GM12892 (cell line): ENCODE measurements at places on chromosomes 3 and 15.
A peak's percentile ranks its signal among the peaks of the same experiment; 100 is the strongest.

- no peak for DNase-seq
Measured at GRCh38 chr15:70062321-70062956, 35.3 kb downstream of the TLE3 start.

- no peak for DNase-seq
Measured at GRCh38 chr3:123769356-123769743, 114.8 kb downstream of the MYLK start.

- DNase-seq = peak; percentile 68
Measured at GRCh38 chr3:52291508-52292181, 4.0 kb downstream of the GLYCTK start.

DNA sequence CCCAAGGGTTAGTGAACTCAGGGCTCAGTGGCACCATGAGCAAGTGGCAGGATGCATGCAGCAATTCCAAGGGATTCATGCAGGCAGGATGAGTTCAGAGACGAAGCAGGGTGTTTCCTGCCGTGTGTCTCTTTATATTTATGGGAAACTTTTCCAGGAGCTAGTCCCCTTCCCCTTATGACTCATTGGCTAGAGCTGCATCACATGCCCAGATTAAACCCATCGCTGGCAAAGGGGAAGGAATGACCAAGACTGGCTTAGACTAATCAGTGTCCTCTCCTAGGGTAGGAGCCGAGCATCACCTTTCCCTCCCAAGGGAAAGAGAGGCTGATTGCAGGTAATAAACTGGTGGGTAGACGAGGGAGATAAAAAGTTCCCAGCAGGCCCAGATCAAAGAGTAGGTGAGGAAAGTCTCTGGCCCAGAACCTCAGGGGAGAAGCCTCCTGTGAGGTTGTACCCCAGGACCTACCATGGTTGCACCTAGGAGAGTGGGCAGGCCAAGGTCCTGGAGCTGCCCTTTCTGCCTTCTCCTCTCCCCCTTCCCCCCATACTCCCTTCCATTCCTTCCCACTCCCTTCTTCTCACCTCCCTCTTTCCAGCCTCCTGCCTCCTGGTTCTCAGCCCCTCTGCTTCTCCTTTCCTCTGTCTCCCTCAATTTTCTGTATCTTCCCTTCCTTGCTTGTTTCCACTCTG lies 67.8 kb upstream of the ITGA11 start:
- DNase-seq = no peak

GRCh38 chr15:33068007-33068481 lies 126.5 kb downstream of the FMN1 start:
- no peak for DNase-seq

DNA sequence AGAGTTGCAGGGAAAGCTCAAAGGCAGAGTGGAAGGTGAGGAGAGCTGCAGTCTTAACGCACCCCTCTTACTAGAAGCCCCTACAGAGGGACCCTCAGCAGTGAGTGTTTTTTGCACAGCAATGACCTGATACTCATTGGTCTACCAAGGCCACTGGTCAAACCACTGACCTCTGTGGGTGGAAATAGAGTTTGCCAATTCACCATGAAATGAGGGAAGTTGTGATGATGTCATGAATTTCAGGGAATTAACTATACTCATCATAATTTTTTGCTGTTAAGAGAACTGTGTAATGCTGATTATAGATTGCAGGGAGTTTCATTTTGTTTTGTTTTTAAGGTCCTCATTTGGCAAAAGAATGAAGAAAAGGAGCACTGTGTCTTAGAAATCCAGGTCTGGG lies 101.7 kb upstream of the SMAD3 start:
- DNase-seq = no peak

- DNase-seq = no peak
Measured at GRCh38 chr3:153233986-153234385, 72.0 kb downstream of the RAP2B start.

GRCh38 chr3:116001151-116001621 lies 377.9 kb downstream of the GAP43 start:
- no peak for DNase-seq

- DNase-seq = no peak
Measured at GRCh38 chr3:73045391-73045790, 16.1 kb upstream of the EBLN2 start.

DNA sequence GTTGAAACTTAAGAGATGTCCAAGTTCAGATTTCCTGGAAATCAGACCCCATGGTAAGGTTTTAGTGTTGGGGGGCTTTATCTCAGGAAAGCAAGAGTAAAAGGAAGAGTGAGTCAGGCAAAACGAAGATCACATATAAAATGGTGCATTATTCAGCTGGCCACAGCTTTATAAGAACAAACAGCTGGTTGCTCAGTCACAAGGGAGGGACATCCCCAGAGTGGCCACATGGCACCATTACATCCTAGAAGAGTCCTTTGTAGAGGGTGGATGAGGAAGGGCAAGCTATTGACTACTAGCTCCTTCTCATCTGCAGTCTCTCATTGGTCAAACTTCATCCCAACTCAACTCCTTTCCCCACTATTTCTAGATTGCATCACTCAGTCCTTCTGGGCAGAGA lies 68.3 kb upstream of the COL8A1 start:
- no peak for DNase-seq

GRCh38 chr3:151766454-151766853 lies 32.7 kb downstream of the AADACL2 start:
- DNase-seq = no peak

DNA sequence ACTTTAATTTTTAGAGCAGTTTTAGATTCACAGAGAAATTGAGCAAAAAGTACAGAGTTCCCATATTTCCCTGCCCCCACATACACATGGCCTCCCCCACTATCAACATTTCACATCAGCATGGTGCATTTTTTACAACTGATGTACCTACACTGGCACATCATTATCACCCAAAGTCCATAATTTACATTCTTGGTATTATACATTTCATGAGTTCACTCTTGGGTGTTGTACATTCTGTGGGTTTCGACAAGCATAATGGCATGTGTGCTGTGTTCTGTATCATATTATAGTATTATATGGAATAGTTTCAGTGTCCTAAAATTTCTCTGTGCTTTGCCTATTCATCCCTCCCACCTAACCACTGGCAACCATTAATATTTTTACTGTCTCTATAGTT lies 419.8 kb upstream of the THBS1 start:
- DNase-seq = no peak
